NCI-H1694 treated with DMSO at 0.1 percent for 48 hours (cell line): ENCODE measurements at places on chromosomes 7 and 10.

DNA sequence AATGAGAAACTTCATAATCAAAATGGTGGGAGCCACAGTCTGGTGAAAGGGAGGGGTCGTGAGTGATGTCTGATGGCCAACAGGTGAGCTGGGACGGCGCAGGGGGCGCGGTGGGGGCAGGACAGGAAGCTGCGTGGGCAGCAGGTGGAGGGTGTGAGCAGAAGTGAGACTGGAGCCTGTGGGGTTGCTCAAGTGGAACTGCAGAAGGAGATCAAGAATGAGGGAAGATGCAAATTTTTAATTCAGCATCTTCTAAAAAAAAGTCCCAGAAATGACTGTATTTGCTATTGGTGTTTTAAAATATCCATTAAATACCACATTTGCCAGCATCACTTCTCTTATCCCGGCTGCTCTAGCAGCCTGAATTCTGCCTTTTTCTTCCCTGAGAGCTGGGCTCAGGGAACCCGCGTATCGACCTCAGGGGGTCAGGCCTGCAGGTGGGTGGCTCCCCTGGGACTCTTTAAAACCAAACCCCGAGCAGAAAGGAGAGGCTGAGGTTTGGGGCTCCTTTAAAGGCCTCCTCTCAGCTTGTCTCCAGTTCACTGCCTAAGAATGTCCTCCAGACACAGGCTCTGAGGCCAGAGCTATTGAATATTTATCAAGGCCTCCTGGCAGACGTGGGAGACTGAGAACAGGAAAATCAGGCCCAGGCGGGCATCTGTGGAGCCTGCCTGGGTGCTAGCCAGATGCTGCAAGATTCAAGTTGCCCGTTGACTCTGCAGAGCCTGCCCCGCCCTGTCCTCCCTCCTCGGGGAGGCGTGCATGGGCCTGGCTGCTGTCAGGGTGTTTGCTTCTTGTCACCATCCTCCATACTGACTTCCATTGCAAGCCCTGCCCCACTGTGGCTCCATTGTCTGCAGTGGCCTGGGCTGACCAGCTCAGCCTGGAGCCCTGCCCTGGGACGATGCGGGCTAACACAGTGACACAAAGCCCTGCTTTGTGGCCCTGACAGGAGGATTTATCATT lies 53.9 kb downstream of the SYPL1 start:
- peak; percentile 95 for DNase-seq

DNA sequence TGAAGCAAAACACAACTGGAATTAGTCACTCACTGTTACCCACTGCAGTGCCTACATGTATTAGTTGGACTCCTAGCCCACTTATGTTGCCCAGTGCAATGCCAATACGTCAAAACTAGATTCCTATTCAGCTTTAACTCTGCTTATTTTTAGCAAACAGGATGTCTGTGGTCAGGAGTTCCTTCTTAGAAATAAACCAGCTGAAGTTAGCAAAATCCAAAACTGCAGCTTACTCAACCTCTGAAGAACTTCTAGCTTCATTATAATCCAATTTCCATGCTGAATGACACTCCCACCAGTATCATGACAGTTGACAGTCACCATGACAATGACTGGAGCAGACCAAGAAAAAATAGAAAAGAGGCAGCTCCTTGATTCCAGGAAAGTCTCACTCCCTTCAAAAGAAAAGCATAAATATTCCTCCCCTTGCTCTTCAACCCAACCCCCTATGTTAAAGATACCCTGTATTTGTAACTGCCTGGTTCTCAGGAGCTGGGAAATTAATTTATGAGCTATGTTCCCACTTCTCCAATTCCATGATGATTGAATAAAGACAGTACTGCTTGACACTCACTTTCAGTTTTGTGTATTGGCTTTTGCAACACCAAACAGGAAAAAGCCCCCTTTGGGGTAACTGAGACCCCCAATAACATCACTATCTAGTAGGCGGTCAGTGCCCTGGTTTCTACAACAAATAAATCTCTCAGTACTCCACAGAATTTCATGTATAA lies 327.4 kb downstream of the SORCS1 start:
- no peak for DNase-seq

GRCh38 chr10:35420827-35421552 lies 84.7 kb downstream of the CCNY start:
- no peak for DNase-seq

DNA sequence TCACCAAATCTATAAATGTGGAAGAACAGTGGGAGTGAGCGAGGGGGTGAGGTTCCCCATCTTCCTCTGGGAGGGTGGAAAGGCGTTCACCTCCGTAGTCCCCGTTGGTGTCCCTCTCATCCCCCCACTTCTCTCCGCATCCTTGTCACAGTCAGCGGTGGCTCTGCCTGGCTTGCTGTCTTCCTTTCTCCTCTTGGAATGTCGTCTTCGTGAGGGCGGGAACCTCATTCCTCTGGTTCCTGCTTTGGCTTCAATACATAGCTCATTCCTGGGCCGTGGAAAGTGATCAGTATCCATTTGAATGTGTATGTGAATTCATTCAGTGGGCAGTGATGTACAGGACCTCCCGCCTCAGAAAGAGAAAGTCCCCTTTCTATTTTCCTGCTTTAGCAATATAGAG lies 289.4 kb downstream of the CAMK1D start:
- no peak for DNase-seq

- DNase-seq, result no peak
Observed at GRCh38 chr7:137408126-137408525, 64.6 kb upstream of the PTN start.

- DNase-seq, result no peak
Observed at GRCh38 chr7:4033996-4034395, 648.1 kb upstream of the FOXK1 start.

- DNase-seq, result peak; percentile 82
Observed at GRCh38 chr7:74018246-74018895, 9.6 kb upstream of the ELN start.

GRCh38 chr10:65701168-65701776 lies 1224.6 kb upstream of the LRRTM3 start:
- DNase-seq, result no peak

- no peak for DNase-seq
Observed at GRCh38 chr10:96949039-96949683, 117.1 kb downstream of the LCOR start.

GRCh38 chr7:33243319-33243881 lies 114.0 kb downstream of the BBS9 start:
- DNase-seq, result peak; percentile 82

- DNase-seq, result no peak
Observed at GRCh38 chr10:77320971-77321471, 316.6 kb downstream of the KCNMA1 start.

DNA sequence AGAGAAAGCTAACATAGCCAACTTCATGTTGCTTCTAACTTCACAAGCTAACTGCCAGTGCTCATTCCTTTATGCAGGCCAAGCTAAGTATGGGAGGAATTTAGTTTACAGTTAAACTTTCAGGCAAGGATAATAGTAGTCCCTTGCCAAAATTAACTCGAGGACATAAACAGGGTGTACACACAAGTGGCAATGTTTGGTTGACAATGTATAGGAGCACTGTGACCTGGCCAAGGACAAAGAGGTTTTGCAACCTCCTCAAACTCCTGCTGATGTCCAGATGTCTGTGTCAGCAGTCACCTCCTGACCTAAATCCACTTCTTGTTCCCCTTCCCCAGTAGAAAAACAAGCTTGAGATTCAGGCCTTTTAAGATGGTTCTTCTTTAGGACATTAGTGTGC lies 494.6 kb upstream of the KLF6 start:
- DNase-seq, result no peak

GRCh38 chr10:118832241-118832651 lies 77.5 kb upstream of the CACUL1 start:
- peak; percentile 38 for DNase-seq

- DNase-seq, result no peak
Observed at GRCh38 chr7:90839316-90839715, 243.2 kb downstream of the CDK14 start.

- DNase-seq, result no peak
Observed at GRCh38 chr10:6072215-6072934, 10.2 kb upstream of the IL2RA start.

DNA sequence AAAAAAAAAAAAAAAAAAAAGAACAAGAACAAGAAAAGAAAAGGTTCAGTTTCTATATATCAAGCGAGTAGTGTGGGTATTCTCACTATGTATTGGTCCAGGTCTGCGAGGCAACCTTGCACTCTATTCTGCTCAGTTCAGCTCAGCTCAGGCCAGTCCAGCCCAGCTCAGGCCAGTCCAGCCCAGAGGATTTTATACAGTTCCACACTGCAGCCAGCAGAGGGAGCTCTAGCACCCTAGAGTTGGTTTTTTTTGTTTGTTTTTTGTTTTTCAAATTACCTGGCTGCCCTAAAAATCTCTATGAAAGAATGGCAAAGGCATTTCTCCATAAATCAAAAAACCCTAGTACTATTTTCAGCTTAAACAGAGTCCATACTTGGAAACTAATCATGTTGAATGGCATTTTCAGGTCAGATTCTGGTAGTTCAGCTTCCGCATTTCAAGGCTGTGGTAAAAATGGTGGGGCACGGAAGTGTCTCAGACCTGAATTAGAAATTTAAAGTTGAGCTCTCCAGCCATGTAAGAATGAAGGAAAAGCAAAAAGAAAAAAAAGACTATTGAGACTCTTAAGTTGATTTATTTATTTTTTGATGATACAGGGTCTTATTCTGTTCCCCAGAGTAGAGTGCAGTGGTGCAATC lies 55.2 kb upstream of the GSDME start:
- DNase-seq, result no peak

DNA sequence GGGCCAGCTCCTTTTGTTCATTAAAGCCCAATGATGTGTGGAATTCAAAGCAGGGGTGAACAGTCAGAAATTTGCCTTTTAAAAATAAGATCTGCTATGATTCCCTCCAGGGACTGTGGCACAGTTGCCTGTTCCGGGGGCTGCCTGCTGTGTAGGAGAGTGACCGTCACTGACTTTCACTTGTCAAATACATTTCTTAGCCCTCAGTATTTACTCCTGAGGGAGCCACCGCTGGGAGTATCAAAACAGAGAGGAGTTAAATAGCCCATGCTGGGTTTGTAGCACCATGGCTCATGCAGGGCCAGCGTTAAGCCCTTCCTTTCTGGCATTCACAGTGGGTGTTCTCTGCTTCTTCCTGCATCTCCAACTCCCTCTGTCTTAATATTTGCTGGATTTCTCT lies 897.8 kb downstream of the SORCS3 start:
- no peak for DNase-seq

- no peak for DNase-seq
Observed at GRCh38 chr10:723973-724372, 34.5 kb upstream of the DIP2C start.

GRCh38 chr7:11935905-11936304 lies 103.9 kb upstream of the THSD7A start:
- DNase-seq, result no peak

- no peak for DNase-seq
Observed at GRCh38 chr7:94338921-94339371, 55.7 kb upstream of the COL1A2 start.

GRCh38 chr10:13335881-13336280 lies 12.2 kb downstream of the SEPHS1 start:
- DNase-seq, result peak; percentile 71

GRCh38 chr10:101625821-101626412 lies 37.8 kb downstream of the DPCD start:
- DNase-seq, result no peak

GRCh38 chr7:130421684-130422083 lies 19.1 kb downstream of the CEP41 start:
- DNase-seq, result no peak

DNA sequence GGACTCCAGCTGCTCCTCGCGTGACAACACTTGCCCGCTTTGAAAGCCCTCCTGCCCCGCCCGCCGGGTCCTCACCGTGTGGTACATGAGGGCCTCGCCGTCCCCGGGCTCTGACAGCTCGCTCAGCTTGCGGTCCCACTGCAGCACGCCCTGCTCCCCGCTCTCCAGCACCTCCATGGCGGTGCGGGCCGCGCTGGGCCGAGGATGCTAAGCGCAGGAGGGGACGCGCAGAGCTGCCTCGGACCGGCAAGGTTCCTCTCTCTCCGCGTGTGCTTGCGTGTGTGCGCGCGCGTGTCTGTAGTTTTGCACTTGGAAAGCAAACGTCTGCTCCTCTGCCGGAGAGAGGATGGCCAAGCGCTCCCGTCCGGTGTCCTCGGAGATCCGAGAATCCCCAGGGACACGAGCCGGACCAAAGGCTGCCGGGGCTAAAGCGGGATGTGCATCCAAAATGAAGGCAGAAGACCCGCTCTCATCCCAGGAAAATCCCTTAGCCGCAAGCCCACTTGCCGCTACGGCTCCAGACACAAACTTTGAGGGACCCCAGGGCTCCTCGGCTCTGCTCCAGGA lies at the start of gene CREB3L2:
Gene CREB3L2 (minus strand): TSS at position 558 of the 567 bp plus-strand sequence. CDS start 381 bp downstream, at position 177.
- DNase-seq, result no peak

DNA sequence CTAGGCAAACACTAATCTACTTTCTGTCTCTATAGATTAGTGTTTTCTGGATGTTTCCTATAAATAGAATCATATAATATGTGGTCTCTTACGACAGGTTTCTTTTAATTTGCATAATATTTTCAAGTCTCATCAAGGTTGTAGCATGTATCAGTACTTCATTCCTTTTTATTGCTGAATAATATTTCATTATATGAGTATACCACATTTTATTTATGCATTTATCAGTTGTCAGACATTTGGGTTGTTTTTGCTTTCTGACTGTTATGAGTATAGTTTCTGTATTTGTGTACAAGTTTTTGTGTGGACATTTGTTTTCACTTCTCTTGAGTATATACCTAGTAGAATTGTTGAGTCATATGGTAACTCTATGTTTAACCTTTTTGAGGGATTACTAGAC lies 48.2 kb downstream of the SHOC2 start:
- no peak for DNase-seq

GRCh38 chr7:100176096-100177044 lies 811 bp downstream of the GPC2 start:
- no peak for DNase-seq

- DNase-seq, result peak; percentile 36
Observed at GRCh38 chr10:21675157-21675796, 141.2 kb downstream of the MLLT10 start.

GRCh38 chr10:93199191-93199751 lies 125.6 kb downstream of the CYP26A1 start:
- DNase-seq, result no peak

DNA sequence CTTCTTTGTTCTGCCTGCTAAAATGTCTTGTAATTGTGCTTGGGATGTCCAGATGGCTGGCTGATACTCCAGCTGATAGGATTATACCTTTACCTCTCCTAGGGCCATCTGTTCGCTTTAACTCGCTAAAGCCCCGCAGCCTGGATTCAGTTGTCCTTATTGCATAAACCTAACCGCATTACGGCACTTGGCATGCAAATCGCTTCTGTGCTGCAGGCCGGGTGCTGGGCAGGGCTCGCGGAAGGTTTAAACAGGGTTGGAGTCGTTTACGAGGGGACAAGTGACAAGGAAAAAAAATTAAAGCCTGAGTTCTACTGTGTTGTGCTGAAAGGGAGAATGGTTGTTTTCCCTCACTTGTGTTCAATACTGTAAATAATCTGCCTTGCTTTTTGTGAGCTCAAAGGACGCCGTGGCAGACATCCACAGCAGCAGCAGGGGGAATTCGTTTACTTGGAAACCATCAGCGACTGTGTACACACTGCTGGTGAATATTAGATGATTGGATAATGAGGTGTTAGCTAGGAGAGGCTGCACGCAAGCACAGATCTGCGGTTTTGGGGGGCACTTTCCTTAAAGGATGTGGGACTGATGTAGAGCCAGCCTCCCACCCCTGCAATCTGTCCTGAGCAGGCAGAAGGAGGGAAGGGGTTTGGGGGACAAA lies 93.0 kb downstream of the EBF3 start:
- DNase-seq, result peak; percentile 75
